Stimulated activated naive CD4-positive, alpha-beta T cell (primary cell): ENCODE measurements at places on chromosomes 2 and 18.

DNA sequence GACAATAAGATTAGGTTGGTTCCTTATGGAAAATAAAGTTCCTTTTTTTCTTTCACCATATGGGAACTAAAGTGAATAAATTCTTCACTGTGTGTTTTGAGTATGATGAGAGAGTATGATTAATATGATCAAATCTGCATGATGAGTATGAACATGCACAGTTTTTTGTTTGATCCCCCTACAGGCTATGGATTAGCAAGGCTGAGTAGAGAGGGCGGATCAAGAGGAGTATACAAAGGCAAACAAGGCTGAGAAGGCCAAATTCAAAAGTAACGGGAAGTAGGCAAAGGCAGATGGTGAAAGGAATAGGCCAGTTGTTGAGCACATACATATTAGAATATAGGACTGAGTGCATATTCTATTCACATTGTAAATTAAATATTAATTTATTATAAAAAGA, 508.2 kb downstream of the LRRTM4 start:
- DNase-seq, result no peak

DNA sequence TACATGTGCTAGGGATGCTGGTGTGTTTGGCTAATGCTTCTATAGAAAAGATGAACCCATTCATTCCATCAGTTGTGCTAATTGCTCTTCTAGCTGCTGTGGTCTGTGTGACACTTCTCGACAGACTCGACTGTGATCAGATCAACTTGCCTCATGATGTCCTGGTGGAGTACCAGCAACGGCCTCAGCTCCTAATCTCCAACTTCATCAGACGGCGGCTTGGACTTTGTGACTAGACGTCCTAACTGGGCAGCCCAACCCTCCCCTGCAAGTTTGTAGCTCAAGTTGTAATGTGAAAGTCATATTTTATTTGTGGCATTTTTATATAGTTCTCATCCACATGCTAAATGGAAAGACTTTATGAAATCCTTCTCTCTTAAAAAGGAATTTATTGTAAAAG, 33.0 kb downstream of the UPP2 start:
- no peak for DNase-seq

GRCh38 chr2:79638410-79638809, 125.6 kb downstream of the CTNNA2 start:
- DNase-seq, result no peak

GRCh38 chr18:8322486-8322885, 286.8 kb upstream of the RAB12 start:
- no peak for DNase-seq

DNA sequence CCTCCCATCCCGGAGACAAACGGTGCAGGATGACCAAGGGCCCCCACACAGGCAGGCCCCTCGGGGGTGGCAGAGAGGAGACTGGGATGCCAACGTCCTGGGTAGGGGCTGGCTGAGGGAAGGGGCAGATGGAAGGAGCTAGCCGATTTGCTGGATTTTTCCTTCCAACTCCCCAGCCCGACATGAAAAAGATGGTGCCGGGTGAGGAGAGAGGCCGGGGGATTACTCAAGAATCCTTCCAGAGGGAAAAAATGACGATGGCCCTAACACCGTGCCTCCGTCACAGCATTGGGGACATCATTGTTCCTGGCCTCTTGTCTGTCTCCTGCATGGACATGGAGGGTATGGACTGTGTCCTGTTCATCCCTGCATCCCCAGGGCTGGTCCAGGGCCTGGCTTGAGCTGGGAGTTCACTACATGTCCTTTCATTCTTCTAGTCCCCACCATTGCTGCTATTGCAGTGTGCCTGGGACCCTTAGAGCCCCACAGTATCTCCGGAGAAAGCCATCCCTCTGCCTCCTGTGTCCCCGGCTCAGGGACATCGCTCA, 217.7 kb downstream of the TNS1 start:
- no peak for DNase-seq

- DNase-seq, result no peak
Measured at GRCh38 chr2:158153270-158154015, 51.8 kb downstream of the UPP2 start.

DNA sequence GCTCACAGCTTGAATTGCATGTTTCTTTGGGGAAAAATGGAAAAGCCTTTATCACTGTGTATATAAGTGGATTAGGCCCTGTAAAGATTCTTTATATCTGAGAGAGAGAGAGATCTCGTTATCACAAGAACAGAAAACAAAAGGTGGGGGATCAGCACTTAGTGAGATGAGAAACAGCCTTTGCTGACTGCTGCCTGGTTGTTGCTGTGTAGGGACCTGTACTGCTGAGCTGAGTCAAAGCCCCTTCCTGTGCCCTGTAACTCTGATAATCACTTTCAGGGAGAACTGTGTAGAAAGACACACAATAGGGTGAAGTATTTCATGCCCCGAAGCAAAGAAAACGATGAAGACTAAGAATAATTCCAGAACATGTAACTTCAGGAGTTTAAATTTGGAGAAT, 30.6 kb upstream of the FAM237A start:
- no peak for DNase-seq

GRCh38 chr2:65922030-65922429, 489.6 kb upstream of the SPRED2 start:
- DNase-seq, result no peak

- no peak for DNase-seq
Measured at GRCh38 chr2:144678736-144679135, 158.8 kb upstream of the ZEB2 start.

DNA sequence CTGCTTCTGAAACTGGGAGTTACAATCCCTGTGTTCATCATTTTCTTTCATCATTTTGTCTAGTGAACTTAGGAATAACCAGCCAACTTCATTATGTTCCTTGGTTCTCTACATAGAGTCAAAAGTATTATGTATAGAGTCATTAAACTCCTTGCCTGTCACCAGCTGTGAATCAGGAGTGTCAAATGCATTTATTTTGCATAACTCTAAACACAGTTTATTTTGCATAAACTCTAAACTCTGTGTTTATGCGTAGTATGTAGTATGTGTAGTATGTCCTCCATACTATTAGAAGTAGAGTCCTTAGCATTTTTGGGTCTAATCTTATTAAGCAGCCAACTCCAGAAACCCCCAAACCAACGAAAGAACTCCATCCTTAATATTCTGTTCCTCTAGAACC, 164.4 kb downstream of the EVA1A start:
- DNase-seq, result no peak

GRCh38 chr2:3814706-3815245, 111.4 kb downstream of the DCDC2C start:
- DNase-seq, result no peak
